Spinal cord (tissue), 10 donors: ENCODE measurements at places on chromosomes 1 and 21.
A peak's percentile ranks its signal among the peaks of the same experiment; 100 is the strongest.

DNA sequence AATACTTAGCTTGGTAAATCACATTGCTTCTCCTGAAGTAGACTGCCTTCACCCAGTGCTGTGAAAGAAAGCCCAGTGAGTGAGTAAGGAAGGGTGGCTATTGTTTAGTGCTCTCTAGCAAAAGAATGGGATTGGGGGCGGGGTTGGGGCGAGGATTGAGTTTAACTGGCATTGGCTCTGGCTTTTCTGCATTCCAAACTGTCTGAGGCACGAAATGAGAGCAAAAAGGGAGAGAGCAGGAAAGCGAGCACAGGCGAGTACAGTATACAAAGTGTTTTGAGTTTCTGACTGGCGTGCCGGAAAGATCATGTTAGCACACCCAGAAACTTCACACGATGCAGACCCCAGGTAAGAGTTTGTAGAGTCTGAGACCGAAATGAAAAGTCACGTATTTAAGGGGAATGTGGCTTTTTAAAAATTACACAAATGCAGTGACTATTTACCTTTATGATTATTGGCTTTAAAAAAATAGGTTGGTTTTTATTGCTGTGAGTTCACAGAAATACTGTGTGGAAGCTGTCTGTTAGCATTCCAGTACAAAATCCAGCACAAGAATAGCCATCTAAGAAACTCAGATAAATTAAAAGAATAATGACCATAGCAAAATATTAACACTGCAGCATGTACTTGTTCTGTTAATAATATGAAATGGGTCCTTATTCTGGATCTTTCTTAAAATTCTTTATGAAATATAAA is 155.4 kb downstream of the CLEC20A start:
- DNase-seq: no peak

DNA sequence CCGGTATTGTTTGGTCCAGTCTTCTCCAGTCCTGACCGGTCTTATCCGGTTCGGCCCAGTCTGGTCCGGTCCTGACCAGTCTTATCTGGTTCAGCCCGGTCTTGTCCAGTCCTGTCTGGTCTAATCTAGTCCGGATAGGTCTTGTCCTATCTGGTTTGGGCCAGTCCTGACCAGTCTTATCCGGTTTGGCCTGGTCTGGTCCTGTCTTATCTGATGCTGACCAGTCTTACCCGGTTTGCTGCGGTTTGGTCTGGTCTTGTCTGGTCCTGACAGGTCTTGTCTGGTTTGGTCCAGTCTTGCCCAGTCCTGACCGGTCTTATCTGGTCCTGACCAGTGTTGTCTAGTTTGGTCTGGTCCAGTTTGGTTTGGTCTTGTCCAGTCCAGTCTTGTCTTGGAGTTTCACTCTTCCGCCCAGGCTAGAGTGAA is 30.1 kb downstream of the DHX9 start:
- DNase-seq: peak; percentile 3

DNA sequence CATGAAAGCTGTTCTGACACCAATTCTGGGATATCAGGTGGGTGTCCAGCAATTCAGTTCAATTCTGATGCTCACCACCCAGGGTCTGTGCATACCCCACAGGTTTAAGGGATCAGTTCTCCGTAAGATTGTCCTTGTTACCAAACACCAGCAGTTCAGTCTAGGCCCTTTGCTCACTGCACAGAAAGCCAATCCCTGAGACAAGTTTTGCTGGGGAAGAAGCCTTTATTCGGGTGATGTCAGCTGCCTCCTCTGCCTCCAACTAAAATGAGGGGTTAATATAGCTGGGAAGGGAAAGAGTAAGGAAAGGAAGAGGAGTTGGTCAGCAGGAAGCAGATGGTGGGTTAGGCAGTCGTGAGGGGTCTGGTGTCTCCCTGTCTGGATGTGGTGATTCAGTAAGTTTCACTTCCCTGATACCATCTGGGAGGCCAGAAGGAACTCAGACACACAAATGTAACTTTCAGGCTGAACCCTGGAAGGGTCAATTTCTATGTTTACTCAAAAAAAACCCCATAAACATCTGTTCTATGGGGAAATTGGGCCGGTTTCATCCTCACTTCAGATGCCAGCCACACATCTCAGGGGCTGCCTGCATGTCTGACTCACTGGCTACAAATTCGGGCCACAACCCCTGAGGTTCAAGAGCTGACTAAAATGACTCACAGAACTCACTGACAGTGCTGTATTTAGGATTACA is 83.3 kb upstream of the PGBD5 start:
- DNase-seq: no peak

- no peak for DNase-seq
These were observed 4.5 kb upstream of the NCMAP start for GRCh38 chr1:24551290-24551959.

- peak; percentile 33 for DNase-seq
These were observed 588.3 kb upstream of the PBX1 start for GRCh38 chr1:163970699-163971098.

DNA sequence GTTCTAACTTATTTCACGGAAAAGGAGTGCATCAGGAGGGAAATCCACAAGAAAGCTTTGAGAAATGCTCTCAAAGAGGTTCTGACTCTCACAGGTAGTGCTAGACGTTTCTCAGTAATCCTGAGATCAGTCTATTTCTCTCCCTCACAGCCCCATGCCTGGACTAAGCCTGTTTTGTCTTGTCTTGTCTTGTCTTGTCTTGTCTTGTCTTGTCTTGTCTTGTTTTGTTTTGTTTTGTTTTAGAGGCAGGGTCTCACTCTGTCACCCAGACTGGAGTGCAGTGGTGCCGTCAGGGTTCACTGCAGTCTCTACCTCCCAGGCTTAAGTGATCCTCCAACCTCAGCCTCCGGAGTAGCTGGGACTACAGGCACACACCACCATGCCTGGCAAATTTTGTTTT is 133.3 kb upstream of the SGIP1 start:
- no peak for DNase-seq

- peak; percentile 74 for DNase-seq
These were observed 30.1 kb upstream of the IFNAR2 start for GRCh38 chr21:33199516-33200217.

DNA sequence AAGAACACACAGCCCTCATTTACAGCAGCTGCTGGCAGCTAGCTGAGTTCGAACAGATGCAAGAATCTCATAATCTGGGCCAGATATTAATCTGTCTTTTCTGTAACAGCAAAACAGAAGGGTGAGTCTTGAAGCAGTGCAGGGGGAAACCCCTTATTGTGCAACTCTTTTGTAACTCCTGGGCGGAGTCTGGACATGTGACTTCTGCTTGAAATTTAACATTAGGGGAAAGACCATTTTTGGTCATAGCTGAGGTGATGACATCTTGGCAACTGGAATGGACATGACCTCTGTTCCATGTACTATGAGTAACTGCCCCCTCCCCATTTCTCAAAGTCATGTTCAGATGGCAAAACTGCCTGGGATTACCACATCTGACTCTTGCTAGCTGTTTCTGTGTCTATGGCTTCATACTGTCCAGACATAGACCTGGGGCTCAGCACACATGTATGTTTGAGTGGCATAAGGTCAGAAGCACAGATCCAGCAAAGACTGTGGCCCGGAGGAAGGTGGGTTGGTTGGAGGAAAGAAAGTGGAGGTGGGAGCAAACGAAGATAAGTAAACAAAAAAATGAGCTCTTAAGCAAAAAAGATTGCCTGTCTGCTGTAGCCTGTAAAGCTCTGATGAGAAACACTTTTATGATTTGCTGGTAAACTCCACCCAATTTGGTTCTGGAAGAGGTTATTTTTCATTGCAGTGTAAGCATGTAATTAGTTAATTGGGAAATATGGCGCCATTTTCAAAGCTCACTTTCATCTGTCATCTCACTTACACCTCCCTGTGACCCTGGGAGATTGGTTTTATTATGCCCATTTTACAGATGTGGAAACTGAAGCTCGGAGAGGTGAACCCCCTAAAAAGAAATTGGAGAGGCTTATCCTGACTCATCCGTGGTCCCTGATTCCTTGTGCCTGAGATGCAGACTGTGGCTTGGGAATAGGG is 26.1 kb downstream of the ETS2 start:
- no peak for DNase-seq

GRCh38 chr1:17348593-17349234 is 23.3 kb upstream of the PADI6 start:
- no peak for DNase-seq

DNA sequence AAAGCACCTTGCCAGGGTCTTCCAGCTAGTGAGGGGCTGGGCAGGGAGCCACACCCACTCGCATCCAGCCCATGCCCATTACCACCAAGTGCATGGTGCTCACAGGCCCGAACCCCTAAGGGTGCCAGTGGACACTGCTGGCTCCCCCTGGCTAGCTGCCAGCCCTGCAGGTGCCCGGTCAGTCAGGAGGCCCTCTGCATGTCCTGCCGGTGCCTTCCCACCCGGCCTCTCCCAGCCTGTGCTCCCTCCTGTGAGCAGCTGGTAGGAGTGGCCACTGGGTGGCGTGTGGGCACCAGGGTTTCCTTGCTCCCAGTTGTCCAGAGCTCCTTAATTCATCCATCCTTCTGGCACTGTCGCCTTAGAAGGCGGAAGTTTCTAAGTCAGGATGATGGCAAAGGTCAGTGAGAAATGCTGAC is 33.4 kb downstream of the QSOX1 start:
- peak; percentile 84 for DNase-seq

DNA sequence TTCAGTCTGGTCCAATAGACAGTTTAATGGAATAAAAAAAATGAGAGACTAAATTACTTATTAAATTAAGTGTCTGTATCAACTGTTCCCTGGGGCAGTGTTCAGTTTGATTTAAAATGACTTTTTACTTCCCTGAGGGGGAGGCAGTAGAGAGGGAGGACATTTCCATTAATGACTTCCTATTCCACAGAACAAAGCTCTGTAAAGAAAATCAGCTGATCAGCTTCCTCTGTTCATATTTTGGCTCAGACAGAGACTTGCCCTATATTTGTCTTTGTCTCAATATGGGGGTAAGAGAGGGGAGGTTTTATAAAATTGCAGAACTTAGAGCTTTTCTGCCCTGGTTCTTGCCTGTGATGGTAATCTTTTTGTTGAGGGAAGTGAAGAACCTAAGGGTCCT is 8.4 kb downstream of the CFAP126 start:
- DNase-seq: peak; percentile 12

DNA sequence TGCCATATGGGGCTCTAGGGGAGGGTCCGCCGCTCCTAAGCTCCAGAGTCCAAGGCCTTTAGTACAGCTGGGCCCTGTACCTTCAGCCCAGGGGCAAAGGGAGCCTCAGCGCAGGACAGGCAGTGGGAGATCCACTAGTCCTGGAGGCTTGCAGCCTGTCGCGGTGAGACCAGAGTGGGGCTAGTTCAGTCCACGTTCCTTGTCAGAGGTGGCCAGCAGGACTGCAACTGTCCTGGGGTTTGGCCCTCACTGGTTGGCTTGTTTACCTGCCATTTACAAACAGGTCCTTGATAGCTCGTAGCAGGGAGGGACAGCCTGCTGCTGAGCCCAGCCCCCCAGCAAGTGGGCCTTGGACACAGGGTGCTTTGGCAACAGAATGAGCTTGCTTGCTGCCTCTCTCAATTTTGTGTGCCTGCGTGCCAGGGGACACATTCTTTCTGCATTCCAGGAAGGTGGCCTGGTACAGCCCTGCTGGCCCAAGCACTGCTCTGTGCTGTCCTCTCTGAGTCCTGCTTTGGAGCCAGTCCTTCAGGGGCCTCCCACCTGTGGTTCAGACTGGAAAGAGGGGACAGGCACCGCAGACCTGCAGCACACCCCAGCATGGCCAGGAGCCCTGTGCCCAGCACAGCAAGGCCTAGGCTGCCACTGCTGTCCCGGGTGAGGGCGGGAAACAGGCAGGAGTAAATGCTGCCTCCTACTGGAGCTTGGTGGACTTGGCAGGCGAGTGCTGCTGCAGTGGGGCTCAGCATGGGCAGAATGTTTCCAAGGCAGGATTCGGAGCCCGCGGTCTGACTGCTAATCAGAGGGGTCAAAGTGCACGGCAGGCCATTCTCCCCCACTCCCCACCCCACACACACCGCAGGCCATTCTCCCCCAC is 15.2 kb downstream of the H6PD start:
- DNase-seq: no peak

DNA sequence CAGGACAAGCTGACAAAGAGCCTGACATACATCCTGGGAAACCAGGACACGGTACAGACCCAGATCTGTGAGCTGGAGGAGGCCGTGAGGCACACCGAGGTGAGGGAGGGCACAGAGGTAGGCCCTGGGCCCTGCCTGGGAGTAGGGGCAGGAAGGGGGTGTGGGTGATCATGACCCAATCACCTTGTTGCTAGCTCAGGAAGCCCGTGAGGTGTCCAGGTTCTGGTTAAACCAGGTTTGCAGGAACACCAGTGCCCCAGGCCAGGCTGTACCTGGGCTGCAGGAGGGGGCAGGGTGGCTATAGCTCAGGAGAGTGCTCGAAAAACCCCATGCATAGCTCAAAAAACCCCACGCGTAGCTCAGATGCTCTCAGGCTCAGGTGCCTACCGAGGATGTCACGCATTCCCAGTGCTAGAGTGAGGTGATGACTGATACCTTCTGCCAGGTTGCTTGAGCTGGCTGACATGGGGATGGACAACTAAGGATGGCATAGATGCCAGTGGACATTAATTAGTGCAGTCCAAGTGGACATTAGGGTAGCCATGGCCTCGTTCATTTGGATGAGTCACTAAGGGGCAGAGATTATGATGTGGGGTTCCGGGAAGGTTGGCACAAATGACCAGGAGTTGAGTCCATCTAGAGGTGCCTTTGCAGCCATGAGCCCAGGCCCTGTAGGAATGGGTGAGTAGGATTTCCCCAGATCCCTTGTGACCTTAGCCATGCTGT is 3.7 kb downstream of the TRIM46 start:
- DNase-seq: no peak
